Psoas muscle (tissue), 8 donors: ENCODE measurements at places on chromosomes 11 and 22. TPM values are rescaled to one million over a fixed set of nuclear protein-coding genes. Genes with fewer than 3 reads are reported as not detected.

DNA sequence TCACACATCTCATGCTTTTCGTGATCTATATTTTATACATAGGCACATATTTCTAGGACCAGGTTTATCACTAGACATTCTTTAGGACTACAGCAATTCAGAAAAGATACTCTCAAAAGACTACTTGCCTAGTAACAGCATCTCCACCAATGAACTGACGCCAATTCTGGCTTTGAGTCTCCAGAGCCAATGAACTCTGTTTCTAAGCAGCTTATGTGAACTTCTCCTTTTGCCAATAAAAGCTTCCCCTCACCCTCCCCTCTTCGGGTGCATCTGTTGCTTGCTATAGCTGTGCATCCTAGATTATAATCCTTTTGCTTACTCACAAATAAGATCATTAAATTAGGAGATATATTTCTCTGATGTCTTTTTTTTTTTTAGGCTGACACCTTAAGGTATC lies 11.4 kb upstream of the ANKK1 start:
- no peak overlapping the region for H3K4me3 ChIP-seq
- no peak for DNase-seq
- H3K36me3 ChIP-seq = no peaks in the 10 kb centered on the region
- no peaks in the 10 kb centered on the region for H3K4me1 ChIP-seq
- no peak overlapping the region for H3K27ac ChIP-seq

GRCh38 chr11:93348930-93349329 lies 18.4 kb downstream of the DEUP1 start:
- H3K27ac ChIP-seq = no peak overlapping the region
- H3K4me3 ChIP-seq = no peak overlapping the region
- no peak for DNase-seq

GRCh38 chr11:113176599-113177360 lies 137.6 kb upstream of the TTC12 start:
- H3K4me3 ChIP-seq = no peak overlapping the region
- H3K4me1 ChIP-seq = no peaks in the 10 kb centered on the region
- peaks cover 14% of the 10 kb centered on the region for H3K27me3 ChIP-seq

DNA sequence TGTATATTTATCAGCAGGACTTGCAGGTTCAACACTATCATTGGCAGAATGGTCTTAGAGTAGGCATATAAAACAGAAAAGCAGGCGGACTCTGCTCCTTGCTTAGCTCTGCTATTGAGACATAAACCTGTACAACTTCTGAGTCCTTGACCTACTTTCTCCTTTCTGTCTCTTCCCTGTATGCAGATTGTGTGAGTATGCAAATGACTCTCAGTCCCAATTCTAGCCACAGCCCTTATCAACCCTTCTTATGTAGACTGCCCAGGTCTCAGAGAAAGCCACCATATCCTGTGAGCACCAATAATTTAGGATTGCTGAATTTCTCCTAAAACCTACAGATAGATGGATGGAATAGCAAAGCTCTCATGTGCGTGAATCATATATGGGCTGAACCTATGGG lies 367.6 kb upstream of the DDI1 start:
- H3K27me3 ChIP-seq = no peaks in the 10 kb centered on the region
- H3K4me1 ChIP-seq = no peaks in the 10 kb centered on the region
- H3K27ac ChIP-seq = no peak overlapping the region
- no peak for DNase-seq
- no peak overlapping the region for H3K4me3 ChIP-seq

GRCh38 chr11:132430429-132431062 lies 1060.1 kb downstream of the NTM start:
- no peak for DNase-seq
- H3K27me3 ChIP-seq = peaks cover 10% of the 10 kb centered on the region
- H3K4me1 ChIP-seq = no peaks in the 10 kb centered on the region
- H3K36me3 ChIP-seq = no peaks in the 10 kb centered on the region

DNA sequence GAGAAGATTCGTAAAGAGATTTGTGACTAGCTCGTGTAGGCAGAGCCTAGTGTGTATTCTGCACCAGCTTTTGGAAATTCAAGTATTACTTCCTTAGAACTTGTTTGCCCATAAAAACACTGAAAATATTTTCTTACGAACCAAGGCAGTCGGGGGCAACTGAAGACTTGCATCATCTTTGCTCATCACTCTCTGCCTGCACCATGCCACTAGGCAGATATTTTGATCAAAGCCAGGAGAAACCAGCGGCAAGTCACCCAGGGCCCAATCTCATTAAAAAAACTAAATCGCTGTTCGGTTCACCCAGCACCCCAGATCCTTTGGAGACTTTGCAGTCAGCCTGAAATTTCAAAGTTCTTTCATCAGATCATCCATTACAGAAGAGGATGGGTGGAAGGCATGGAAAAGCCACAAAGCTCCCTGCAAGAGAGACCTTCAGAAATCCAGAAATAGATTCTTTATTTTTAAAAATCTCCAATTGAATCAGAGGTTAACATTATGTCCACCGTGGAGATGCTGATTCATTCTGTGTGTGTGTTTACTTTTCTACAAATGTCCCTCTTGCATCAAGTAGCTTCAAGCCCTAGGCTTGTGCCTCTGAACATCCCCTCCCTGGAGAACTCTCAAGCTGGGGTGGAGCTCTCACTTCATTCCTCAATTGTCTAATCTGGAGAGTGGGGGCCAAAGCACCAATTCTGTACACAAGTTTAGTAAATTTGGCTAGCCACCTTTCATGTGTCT lies 78.4 kb downstream of the ETS1 start:
- H3K27me3 ChIP-seq = no peaks in the 10 kb centered on the region
- no peaks in the 10 kb centered on the region for H3K36me3 ChIP-seq
- H3K4me1 ChIP-seq = peaks cover 81% of the 10 kb centered on the region
- no peak overlapping the region for H3K4me3 ChIP-seq
- no peak for DNase-seq

GRCh38 chr11:72036687-72037086 lies 38.0 kb downstream of the IL18BP start:
- DNase-seq = no peak
- H3K27me3 ChIP-seq = no peaks in the 10 kb centered on the region
- H3K4me3 ChIP-seq = peak overlapping the region; percentile 86
- peaks cover 64% of the 10 kb centered on the region for H3K4me1 ChIP-seq

DNA sequence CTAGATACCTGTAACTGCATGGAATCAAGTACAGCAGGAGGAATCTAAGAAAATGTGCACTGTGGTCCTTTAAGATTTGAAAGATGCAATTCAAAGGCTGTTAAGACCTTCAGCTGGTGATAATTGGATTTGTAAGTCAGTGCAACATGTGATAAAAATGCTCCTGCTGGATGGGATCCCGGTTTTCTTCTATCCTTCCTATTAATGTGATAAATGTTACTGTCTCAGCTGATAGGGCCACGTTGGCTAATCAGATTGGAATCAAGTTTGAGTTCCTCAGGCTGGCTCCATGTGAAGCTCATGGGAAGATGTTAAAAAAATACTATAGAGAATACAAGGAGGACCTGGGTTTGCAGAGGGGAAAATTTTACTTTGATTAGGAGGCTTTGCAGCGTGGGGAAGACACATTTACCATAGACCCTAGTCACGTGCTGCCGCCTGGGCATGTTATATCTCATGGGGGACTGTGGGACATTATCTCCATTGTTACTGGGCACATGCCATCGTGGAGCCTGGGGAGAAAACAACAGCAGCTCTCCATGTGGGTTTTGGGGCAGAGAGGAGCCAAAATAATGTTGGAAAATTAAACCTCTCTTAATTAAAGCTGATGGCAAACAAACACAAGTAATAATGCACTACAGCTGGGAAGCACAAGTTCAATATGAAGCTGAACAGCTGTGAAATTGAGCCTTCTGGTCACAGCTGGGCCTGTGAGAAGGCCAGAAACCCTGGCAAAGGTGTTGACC lies 652.5 kb downstream of the NTM start:
- no peaks in the 10 kb centered on the region for H3K4me1 ChIP-seq
- no peaks in the 10 kb centered on the region for H3K36me3 ChIP-seq
- H3K27me3 ChIP-seq = no peaks in the 10 kb centered on the region
- DNase-seq = no peak
- no peak overlapping the region for H3K4me3 ChIP-seq
- H3K27ac ChIP-seq = no peak overlapping the region

GRCh38 chr11:60336767-60337391 lies 9.8 kb downstream of the MS4A6E start:
- no peaks in the 10 kb centered on the region for H3K27me3 ChIP-seq
- H3K4me1 ChIP-seq = no peaks in the 10 kb centered on the region
- no peak for DNase-seq
- no peak overlapping the region for H3K4me3 ChIP-seq
- H3K27ac ChIP-seq = no peak overlapping the region

GRCh38 chr11:117720061-117720511 lies 76.9 kb downstream of the DSCAML1 start:
- DNase-seq = no peak
- no peak overlapping the region for H3K27ac ChIP-seq
- H3K4me1 ChIP-seq = no peaks in the 10 kb centered on the region
- H3K27me3 ChIP-seq = peaks cover 30% of the 10 kb centered on the region
- no peaks in the 10 kb centered on the region for H3K36me3 ChIP-seq
- H3K4me3 ChIP-seq = no peak overlapping the region

GRCh38 chr11:85941380-85941973 lies 86.3 kb downstream of the CCDC83 start:
- no peaks in the 10 kb centered on the region for H3K27me3 ChIP-seq
- H3K4me1 ChIP-seq = no peaks in the 10 kb centered on the region
- peak; percentile 41 for DNase-seq
- no peak overlapping the region for H3K27ac ChIP-seq

GRCh38 chr11:97079244-97079643 lies 689.4 kb downstream of the JRKL start:
- H3K4me3 ChIP-seq = no peak overlapping the region
- H3K27ac ChIP-seq = no peak overlapping the region
- no peaks in the 10 kb centered on the region for H3K4me1 ChIP-seq
- DNase-seq = no peak
- H3K27me3 ChIP-seq = no peaks in the 10 kb centered on the region

DNA sequence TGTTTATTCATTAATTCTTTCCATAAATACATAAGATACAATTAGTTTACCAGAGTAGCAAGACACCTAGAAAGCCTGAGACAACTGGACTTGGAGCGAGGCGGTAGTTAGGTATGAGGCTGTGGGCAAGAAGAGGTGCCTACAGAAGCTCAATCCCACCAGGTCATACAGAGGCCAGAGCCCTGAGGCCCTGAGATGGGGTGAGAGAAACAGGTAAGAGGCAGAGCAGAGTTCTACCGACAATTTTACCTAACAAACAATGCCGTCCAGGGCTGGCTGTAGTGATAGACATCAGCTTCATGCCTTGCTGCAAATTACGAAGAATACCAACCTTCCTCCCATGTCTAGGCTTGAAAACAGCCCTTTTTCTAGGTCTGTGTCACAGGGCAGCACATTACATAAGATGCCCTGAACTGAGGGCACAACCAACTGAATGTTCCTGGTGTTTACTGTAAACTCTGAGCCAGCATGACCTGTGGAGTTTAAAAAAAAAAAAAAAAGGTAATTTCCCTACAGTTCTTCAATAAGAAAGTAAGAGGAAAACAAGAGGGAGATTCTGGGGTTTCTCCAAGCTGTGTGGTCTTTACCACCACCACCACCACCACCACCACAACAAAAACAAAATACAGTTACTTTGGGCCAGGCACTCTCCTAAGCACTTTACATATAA lies 105.8 kb downstream of the GAB2 start:
- H3K27ac ChIP-seq = no peak overlapping the region
- no peak for DNase-seq

DNA sequence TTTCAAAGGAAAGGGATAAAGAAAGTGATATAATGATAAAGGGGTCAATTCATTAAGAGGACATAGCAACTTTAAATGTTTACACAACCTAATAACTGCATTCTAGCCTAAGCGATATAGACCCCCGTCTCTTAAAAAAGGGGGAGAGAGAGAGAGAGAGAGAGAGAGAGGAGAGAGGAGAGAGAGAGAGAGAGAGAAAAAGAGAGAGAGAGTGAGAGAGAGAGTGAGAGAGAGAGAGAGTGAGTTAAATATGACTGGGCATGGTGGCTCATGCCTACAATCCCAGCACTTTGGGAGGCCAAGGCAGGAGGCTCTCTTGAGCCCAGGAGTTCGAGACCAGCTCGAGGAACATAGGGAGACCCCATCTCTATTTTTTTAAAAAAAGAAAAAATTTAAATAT lies 90.2 kb upstream of the GAL start:
- H3K27ac ChIP-seq = no peak overlapping the region
- no peaks in the 10 kb centered on the region for H3K4me1 ChIP-seq
- no peak for DNase-seq
- H3K36me3 ChIP-seq = peaks cover 95% of the 10 kb centered on the region
- H3K4me3 ChIP-seq = no peak overlapping the region

GRCh38 chr11:126992065-126992803 lies 8.3 kb downstream of the KIRREL3 start:
- no peak for DNase-seq
- no peaks in the 10 kb centered on the region for H3K4me1 ChIP-seq
- H3K4me3 ChIP-seq = no peak overlapping the region
- no peaks in the 10 kb centered on the region for H3K36me3 ChIP-seq
- no peak overlapping the region for H3K27ac ChIP-seq

- H3K27me3 ChIP-seq = no peaks in the 10 kb centered on the region
- H3K27ac ChIP-seq = no peak overlapping the region
- no peak for DNase-seq
- H3K4me1 ChIP-seq = no peaks in the 10 kb centered on the region
- peaks cover under 1% of the 10 kb centered on the region for H3K36me3 ChIP-seq
Observed at GRCh38 chr11:48141475-48142122, 75.0 kb upstream of the OR4B1 start.

DNA sequence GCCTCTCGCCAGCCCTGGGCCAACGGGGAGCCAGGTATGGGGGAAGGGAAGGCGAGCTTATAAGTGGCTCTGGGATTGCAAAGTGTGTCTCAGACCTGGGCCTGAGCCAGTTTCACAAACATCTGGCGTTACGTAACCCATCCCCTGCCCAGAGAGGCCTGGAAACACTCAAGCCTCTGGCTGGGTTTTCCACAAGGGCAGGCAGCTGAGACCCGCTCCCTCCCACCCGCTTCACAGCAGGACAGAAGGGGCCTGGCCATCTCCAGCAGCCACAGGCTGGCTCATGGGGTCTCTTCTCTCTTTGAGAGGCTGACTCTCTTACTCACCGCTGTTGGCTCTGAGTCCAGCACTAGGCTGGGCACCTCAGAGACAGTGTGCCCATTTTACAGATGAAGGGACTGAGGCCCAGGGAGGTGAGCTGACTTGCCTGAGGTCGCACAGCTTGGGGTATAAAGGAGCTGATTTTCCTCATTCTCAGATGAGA lies 44.5 kb downstream of the TRIOBP start:
- no peaks in the 10 kb centered on the region for H3K36me3 ChIP-seq
- H3K27ac ChIP-seq = no peak overlapping the region
- peaks cover 5% of the 10 kb centered on the region for H3K27me3 ChIP-seq
- DNase-seq = peak; percentile 89
- H3K4me1 ChIP-seq = no peaks in the 10 kb centered on the region

EHF gene
- total RNA-seq = 0.17 TPM

RBM7 gene
- 24.1 TPM for total RNA-seq

PPP1R14B gene
- total RNA-seq = 395 TPM

GNAZ gene
- 3.9 TPM for total RNA-seq

ADSL gene
- 147 TPM for total RNA-seq

CCS gene
- total RNA-seq = 17.0 TPM

UPK2 gene
- not detected for total RNA-seq

F2 gene
- 0.26 TPM for total RNA-seq

PNPLA5 gene
- total RNA-seq = not detected

TMEM151A gene
- total RNA-seq = not detected

CDCA5 gene
- 1.1 TPM for total RNA-seq
